Activated T-helper 17 cell treated with anti-CD3 and anti-CD28 coated beads, Interleukin-2, amount 50 U/mL, for 72 hours (primary cell): ENCODE measurements at places on chromosomes 12 and 14.

DNA sequence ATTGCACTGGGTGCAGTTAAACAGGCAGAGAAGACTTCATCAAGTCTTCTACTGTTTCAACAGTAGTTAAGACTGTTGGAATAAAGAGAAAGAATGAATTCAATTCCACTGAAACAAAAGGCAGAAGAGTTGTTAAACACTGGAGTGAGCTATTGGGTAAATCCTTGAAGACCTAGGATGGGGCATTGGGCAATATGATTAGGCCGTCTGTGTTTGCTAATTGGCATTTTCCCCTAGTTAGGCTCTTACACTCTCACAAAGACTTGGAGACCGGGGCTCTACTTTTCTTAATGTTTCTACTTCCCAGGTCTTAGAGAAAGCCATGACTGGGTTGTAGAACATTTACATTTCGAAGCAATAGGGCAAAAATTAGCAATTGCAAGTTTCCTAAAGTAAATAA is 402.1 kb downstream of the NAV3 start:
- no peaks in the 10 kb centered on the region for H3K4me1 ChIP-seq
- no peak overlapping the region for H3K27ac ChIP-seq
- no peak for ATAC-seq
- no peaks in the 10 kb centered on the region for H3K36me3 ChIP-seq
- H3K4me3 ChIP-seq = no peak overlapping the region

GRCh38 chr14:73007835-73008234 is 19.1 kb downstream of the ZFYVE1 start:
- no peaks in the 10 kb centered on the region for H3K27me3 ChIP-seq
- no peaks in the 10 kb centered on the region for H3K4me1 ChIP-seq
- no peak overlapping the region for H3K4me3 ChIP-seq
- no peak for ATAC-seq
- no peak overlapping the region for H3K27ac ChIP-seq
- peaks cover 50% of the 10 kb centered on the region for H3K36me3 ChIP-seq

DNA sequence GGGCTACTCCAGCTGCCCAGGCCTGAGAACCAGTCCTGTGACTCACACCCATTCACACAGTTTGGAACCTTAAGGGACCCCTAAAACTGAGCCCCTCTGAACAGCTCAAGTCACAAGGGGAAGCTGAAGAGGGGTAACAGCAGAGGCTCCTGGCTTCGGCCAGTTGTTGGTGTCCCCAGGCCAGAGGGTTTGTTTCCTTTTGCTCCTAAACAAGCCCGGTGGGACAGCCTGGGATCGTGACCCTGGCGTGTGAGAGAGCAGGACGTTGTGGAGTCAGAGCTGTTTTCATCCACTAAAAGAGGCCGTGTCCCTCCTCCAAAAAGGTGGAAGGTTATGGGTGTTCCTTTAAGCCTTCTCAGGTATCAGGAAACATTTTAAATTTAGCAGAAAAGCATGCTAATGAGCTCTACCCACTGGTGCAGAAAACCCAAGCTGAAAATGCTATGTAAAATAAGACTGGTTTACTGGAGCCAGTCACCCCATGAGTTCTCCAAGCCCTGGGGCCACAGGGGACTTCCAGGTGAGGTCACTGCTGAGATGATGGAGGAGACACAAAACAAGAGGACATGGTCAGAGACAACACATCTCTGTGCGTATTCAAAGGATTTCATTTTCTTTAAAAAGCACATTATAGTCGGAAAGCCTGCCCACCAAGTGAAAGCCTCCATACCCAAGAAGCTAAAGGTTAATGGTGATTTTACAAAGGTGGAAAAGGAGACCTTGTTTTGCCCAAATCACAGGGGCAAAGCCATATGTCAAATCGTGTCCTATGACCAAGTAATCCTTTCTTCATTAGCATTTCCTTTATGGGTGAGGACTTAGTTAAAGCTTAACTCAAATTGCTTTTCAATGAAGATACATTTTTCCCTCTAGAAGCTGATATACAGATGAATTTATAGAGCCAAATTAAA is 14.1 kb downstream of the PRKAB1 start:
- H3K4me1 ChIP-seq = peaks cover 5% of the 10 kb centered on the region
- no peaks in the 10 kb centered on the region for H3K27me3 ChIP-seq
- ATAC-seq = peak; percentile 90
- H3K36me3 ChIP-seq = peaks cover 53% of the 10 kb centered on the region
- H3K27ac ChIP-seq = peak overlapping the region; percentile 74
- H3K4me3 ChIP-seq = peak overlapping the region; percentile 20

- peaks cover 7% of the 10 kb centered on the region for H3K4me1 ChIP-seq
- H3K4me3 ChIP-seq = no peak overlapping the region
- no peak for ATAC-seq
- no peaks in the 10 kb centered on the region for H3K36me3 ChIP-seq
- H3K27me3 ChIP-seq = no peaks in the 10 kb centered on the region
Measured at GRCh38 chr14:56193347-56193746, 75.1 kb downstream of the PELI2 start.

DNA sequence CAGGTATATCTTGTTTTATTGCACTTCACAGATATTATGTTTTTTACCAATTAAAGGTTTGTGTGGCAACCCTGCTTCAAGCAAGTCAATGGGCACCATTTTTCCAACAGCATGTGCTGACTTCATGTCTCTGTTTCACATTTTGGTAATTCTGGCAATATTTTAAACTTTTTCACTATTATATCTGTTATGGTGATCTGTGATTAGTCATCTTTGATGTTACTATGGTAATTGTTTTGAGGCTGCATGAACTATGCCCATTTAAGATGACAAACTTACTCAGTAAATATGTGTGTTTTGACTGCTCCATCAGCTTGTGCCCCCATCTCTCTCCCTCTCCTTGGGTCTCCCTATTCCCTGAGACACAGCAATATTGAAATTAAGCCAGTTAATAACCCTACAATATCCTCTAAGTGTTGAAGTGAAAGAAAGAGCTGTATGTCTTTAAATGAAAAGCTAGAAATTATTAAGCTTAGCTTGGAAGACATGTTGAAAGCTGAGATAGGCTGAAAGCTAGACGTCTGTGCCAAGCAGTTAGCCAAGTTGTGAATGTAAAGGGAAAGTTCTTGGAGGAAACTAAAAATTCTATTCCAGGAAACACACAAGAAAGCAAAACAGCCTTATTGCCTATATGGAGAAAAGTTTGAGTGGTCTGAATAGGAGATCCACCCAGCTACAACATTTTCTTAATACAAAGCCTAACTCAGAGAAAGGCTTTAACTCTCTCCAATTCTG is 365.1 kb downstream of the ATP23 start:
- H3K27me3 ChIP-seq = peaks cover 13% of the 10 kb centered on the region
- H3K27ac ChIP-seq = no peak overlapping the region
- ATAC-seq = no peak
- no peaks in the 10 kb centered on the region for H3K36me3 ChIP-seq

DNA sequence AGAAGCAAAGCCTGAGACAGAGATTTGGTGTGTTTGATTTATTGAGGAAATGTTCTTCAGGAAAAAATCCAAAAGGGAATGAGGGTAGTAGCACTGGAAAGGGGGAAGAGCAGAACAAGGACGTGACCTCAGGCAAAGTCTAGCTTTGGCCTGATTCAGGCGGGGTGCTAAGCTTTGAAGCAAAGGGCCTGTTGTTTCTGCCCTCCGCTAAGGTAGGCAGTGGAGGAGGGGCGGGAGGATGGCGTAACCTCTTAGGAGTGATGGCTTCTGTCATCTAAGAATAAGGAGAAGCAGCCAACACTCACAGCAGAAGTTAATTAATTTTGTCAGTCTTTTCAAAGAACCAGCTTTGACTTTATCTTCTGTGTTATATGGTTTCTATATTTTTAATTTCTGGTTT is 20.4 kb downstream of the ABHD12B start:
- H3K27me3 ChIP-seq = peaks cover 14% of the 10 kb centered on the region
- no peaks in the 10 kb centered on the region for H3K36me3 ChIP-seq
- no peak for ATAC-seq
- no peaks in the 10 kb centered on the region for H3K4me1 ChIP-seq
- H3K27ac ChIP-seq = no peak overlapping the region

GRCh38 chr12:126837697-126838096 is 1429.3 kb upstream of the TMEM132C start:
- no peak overlapping the region for H3K27ac ChIP-seq
- no peaks in the 10 kb centered on the region for H3K36me3 ChIP-seq
- ATAC-seq = no peak
- H3K4me1 ChIP-seq = no peaks in the 10 kb centered on the region
- no peak overlapping the region for H3K4me3 ChIP-seq

DNA sequence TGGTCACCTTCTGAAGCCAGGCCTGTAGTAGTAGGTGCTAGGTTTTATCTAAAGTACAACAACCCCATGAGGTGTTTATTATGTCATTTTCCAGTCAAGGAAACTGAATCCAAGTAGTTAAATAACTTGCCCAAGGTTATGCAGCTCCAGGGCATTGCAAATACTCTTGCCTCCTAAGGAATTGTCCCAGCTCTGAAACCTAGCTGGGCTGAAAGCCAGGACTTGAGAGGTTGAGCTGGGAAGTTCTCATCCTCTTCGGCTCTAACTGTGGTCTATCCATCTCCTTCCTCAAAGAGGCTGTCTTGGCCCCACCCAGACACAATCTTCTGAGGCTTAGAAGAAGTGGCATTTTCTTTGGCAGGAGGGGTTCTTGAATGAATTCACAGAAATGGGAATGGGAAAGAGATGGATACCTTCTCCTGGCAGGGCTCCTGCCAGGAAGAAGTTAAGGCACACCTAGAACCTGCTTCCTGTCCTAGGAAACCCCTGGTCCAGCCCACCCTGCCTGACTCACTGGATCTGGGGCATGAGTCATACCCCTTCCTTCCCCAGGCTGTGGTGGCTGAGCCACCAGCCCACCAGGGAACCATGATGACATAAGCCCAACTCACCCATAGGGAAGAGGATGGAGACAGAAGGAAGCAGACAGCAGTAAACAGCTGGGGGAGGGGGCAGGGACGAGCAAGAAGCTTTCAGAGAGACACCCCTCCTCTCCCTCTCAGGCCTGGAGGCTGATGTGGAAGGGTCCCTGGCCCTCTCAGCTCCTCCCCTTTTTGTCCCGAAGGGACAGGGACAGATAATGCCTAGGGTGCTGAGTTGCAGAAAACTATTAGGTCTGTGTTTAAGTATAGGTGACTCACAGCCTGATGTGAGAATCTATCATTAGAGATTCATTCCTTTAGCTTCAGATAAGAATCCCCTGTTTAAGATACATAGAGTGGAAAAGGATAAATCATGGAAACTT is 2.1 kb upstream of the PLEK2 start:
- H3K27me3 ChIP-seq = no peaks in the 10 kb centered on the region
- H3K27ac ChIP-seq = peak overlapping the region; percentile 66
- H3K36me3 ChIP-seq = no peaks in the 10 kb centered on the region
- peak overlapping the region; percentile 20 for H3K4me3 ChIP-seq
- peaks cover 5% of the 10 kb centered on the region for H3K4me1 ChIP-seq
- ATAC-seq = peak; percentile 89

GRCh38 chr12:28794211-28794610 is 354.9 kb upstream of the FAR2 start:
- H3K27me3 ChIP-seq = no peaks in the 10 kb centered on the region
- no peak for ATAC-seq
- H3K27ac ChIP-seq = no peak overlapping the region
- no peak overlapping the region for H3K4me3 ChIP-seq

DNA sequence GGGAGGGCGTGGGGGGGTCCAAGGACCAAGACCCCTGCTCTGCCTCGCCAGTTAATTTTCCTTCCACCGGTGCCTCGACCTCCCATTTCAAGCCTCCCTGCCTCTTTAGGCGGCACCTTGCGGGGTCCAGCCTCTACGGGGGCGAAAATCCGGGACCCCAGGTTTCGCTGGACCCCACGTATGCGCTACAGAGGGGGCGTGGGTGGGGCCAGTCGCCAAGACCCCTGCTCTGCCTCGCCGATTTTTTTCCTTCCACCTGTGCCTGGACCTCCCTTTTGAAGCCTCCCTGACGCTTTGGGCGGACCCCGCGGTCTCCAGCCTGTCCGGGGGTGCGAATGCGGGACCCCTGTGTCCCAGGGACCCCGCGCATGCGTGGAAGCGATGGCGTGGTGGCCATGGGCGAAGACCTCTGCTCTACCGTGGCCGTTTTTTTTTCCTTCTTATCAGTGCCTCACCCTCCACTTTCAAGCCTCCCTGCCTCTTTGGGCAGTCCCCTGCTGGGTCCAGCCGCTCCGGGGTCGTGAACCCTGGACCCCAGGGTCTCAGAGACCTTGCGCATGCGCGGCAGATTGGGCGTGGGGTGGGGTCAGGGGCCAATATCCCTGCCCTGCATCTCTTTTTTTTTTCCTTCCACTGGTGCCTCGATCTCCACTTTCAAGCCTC is 324.2 kb downstream of the ALG10 start:
- H3K27me3 ChIP-seq = no peaks in the 10 kb centered on the region
- no peaks in the 10 kb centered on the region for H3K36me3 ChIP-seq
- no peak overlapping the region for H3K27ac ChIP-seq

GRCh38 chr14:37593511-37594237 is 1.4 kb downstream of the FOXA1 start:
- peaks cover 7% of the 10 kb centered on the region for H3K4me1 ChIP-seq
- H3K27ac ChIP-seq = no peak overlapping the region
- H3K27me3 ChIP-seq = peaks cover 58% of the 10 kb centered on the region

GRCh38 chr12:98830657-98831056 is 185.6 kb downstream of the APAF1 start:
- H3K4me1 ChIP-seq = no peaks in the 10 kb centered on the region
- no peak for ATAC-seq
- no peak overlapping the region for H3K27ac ChIP-seq
- no peaks in the 10 kb centered on the region for H3K36me3 ChIP-seq
- no peak overlapping the region for H3K4me3 ChIP-seq
- H3K27me3 ChIP-seq = peaks cover 40% of the 10 kb centered on the region

- H3K4me3 ChIP-seq = no peak overlapping the region
- no peak for ATAC-seq
- no peaks in the 10 kb centered on the region for H3K4me1 ChIP-seq
- H3K27ac ChIP-seq = no peak overlapping the region
- H3K36me3 ChIP-seq = peaks cover 96% of the 10 kb centered on the region
- H3K27me3 ChIP-seq = no peaks in the 10 kb centered on the region
Measured at GRCh38 chr12:100331871-100332270, 25.0 kb upstream of the SLC17A8 start.

- no peak overlapping the region for H3K27ac ChIP-seq
- H3K4me3 ChIP-seq = no peak overlapping the region
- peaks cover 26% of the 10 kb centered on the region for H3K27me3 ChIP-seq
- H3K36me3 ChIP-seq = no peaks in the 10 kb centered on the region
Measured at GRCh38 chr14:95008445-95009217, 148.7 kb downstream of the DICER1 start.

- no peaks in the 10 kb centered on the region for H3K36me3 ChIP-seq
- peaks cover 14% of the 10 kb centered on the region for H3K27me3 ChIP-seq
- no peak for ATAC-seq
- no peak overlapping the region for H3K4me3 ChIP-seq
- no peak overlapping the region for H3K27ac ChIP-seq
- H3K4me1 ChIP-seq = no peaks in the 10 kb centered on the region
Measured at GRCh38 chr14:95025218-95025617, 132.1 kb downstream of the DICER1 start.

DNA sequence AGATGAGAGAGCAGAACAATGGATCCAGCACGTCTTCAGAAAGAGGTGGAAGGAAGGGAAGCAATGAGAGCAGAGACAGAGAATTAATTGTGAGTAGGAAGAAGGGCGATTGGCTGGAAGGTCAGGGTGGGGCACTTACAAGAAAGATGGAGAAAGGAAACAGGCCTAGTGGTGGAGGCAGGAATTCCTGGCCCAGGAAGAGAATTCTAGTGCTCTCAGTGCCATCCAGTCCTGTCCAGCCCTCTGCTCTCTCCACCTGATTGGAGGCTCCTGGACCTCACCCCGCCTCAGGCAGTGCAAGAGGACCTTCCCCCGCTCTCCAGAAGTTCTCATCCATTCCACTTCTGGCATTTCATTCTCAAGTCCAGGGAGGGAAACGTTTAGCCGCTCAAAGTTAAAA is 43.0 kb downstream of the NGB start:
- no peak overlapping the region for H3K27ac ChIP-seq
- H3K4me1 ChIP-seq = no peaks in the 10 kb centered on the region
- peaks cover 3% of the 10 kb centered on the region for H3K27me3 ChIP-seq
- H3K4me3 ChIP-seq = no peak overlapping the region
- H3K36me3 ChIP-seq = no peaks in the 10 kb centered on the region
